ENCODE measurements at places on chromosomes 4 and X.

GRCh38 chr4:54231768-54232688 is 2.9 kb downstream of the PDGFRA start:
- DNase-seq = no peak

GRCh38 chr4:108702960-108703359 is 52.6 kb downstream of the OSTC start:
- DNase-seq = no peak

DNA sequence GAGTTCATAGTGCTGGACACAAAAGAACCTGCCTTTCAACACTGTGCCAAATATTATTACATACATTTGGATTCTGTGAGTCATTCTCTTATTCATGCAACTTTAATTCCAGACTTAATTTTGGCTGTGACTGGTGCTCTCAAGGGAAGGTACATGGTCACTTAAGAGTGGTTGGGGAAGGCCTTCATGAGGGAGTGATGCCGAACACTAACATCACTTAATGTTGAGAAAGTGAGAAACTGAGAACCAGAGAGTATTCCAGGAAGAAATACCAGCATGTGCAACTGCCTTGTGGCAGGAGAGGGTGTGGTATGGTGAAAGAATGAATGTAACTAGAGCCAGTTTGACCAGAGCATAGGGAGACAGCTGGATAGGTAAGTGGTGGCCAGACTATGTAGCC is 41.5 kb upstream of the FHDC1 start:
- DNase-seq = no peak

DNA sequence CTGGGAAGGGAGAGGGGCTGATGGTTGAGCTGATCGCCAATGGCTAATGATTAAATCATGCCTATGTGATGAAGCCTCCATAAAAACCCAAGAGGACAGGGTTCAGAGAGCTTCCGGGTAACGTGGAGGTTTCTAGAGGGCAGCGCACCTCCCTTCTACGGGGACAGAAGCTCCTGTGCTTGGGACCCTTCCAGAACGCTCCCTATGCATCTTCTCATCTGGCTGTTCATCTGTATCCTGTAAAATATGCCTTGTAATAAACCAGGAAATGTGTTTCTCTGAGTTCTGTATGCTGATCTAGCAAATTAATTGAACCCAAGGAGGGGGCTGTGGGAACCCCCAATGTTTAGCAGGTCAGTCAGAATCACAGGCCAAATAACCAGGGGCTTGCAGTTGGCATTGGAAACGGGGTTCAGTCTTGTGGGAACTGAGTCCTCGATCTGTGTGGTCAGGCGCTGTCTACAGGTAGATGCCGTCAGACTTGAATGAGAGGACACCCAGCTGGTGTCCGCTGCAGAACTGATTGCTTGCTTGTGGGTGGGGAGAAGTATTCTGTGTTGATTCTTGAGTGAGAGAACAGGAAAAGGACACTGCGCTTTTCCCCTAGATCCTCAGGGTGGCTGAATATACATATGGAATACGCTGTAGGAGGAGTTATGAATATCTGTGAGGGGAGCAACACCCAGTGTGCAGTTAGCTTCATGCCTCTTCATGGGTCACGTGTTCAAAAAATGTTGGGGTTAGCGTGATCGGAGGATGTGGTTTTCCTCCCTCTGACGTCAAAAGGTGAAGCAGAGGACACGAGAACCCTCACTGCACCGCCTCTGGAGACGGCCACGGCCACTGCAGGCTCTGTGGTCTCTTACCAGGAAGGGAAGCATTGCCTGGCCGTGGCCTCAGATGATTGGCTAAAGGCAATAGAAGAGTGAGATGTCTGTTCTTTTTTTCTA is 29.2 kb downstream of the HTT-AS start:
- DNase-seq = peak; percentile 54

- no peak for DNase-seq
Measured at GRCh38 chr4:23934915-23935314, 45.1 kb upstream of the PPARGC1A start.

GRCh38 chr4:55355555-55355954 is 9.5 kb downstream of the SRD5A3 start:
- DNase-seq = no peak

- peak; percentile 56 for DNase-seq
Measured at GRCh38 chr4:15149839-15150592, 147.7 kb downstream of the CPEB2 start.

DNA sequence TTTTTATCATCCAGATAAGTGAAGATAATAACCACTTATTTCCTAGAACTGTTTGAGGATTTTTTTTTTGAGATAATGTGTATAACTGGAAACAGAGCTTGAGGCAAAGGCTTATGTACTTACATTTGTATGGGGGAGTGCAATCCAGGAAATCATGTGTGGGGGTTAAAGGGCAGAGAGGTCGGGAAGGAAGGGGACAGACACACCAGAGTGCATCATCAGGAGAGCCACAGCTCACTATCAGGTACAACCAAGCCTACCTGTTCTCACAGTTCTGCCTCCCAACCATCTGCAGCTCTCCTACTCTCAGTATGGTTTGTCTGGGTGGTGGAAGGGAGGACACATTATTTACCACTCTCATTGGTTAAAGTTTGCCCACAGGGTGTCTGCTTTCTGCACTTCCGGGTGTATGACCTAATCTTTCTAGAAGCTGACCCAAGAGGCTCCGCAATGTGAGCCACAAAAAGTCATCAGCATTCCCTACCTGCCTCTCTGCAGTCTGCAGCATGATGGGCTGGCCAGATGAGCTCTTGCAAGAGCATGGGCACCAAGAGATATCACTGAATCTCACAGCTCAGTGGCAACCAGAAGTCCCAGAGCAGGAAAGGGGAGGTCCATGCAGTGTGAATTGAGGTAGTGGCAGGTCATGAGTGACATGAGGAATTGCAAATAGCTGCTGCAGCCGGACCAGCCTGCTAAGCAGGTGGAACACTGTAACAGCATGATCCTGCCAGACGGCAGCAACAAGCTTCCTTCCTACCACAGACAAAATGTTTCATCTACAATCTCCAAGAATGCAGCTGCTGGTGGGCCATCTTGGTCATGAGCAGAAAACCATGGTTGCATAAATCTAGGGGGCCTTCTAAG is 36.9 kb upstream of the SPRY1 start:
- no peak for DNase-seq

DNA sequence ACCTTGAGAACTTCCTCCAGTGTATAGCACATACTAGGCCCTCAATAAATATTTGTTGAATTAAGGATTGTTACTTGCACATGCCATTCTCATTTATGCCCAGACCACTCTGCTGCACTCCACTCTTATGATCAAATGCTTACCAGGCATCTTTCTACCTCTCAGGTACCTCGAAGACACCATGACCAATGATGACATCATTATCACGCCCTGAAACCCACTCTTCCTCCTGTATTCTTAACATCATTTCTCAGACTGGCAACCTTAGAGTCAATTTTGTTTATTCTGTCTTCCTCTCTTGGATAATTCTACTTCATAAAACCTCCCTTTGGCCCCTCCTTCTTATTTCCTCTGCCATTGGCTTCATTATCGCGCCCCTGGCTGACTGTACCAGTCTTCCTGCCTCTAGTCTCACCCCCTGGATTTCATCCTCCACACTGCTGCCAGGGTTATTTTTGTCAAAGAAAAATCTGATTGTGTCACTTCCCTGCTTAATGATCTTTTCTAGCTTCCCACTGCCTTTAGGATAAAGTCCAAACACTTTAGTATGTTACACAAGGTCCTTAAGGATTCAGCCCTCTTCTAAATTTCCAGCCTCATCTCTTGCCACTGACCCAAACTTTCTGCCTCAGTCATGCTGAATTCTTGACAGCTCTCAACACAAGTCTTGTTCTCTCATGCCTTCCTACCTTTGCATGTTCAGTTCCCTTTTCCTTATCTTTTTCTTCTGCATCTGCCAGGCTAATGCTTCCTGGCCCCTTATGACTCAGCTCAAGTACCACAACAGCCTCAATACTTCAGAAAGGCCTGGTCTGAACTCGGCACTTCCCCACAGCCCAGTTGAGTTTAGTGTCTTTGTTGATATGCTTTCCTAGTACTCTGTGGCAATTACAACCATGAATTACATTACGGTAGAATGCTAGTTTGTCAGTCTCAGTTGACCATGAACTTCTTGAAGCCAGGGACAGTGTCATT is 45.8 kb downstream of the HDAC8 start:
- DNase-seq = no peak

GRCh38 chrX:69457756-69458155 is 46.4 kb upstream of the NALF2 start:
- DNase-seq = no peak

GRCh38 chr4:110292994-110293744 is 94.8 kb upstream of the ELOVL6 start:
- DNase-seq = no peak

GRCh38 chrX:87528487-87528886 is 10.9 kb downstream of the KLHL4 start:
- no peak for DNase-seq

DNA sequence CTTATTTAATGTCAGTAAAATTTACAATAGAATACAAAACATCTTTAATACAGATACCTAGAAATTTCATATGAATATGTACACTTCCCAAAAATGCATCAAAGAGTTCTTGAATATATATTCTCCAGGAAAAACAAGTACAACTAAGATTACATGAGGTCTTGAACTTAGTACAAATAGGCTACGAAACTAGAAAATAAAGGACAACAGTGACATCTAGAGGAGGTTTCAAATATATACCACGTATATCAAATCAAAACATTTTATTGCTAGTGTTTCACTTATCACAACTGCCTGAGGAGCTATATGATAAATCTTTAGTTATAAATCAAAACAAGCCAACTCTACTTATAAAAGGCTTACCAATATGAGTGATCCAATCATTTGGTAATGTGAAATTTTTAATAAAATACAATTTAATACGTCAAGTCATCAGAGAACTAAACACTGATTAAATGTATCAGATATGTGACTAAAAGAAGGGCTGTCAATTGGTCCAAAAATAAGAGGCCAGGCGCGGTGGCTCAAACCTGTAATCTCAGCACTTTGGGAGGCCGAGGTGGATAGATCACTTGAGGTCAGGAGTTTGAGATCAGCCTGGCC is 36.6 kb downstream of the ANAPC10 start:
- peak; percentile 91 for DNase-seq

DNA sequence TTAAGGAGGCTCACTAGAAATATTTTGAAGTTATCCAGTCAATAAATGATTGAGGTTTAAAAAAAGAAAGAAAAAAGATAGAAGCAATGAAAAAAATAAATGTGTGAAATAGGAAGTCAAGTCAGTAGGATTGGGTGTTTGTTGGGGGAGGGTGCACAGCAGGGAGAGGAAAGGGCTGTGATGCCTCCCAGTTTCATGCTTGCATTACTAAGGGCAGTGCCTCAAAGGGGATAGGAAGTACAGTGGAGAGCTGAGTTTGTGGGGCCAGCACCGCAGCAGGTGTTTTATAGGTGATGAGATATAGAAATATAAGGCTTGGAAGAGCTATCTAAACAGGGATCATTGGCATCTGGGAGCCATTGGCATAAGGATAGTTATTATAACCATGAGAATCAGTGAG is 919.2 kb downstream of the STIM2 start:
- no peak for DNase-seq

DNA sequence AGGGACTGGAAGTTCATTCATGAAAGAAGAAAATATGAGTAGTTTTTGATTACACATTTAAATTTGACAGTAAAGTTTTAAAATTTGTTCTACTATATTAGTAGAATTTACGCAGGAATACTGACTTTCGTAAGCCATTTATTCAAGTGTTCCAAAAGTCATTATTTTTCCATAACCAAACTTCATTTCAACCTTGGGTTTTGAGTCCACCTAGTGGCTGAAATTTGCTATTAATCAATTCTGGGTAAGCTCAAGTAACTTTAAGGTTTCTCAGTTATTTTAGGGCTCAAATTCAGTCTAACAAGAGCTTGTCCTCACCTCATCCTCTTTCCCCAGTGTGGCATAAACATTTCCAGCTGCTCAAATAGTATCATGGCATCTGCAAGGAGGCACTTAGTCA is 175.4 kb downstream of the SH3BGRL start:
- DNase-seq = peak; percentile 77

GRCh38 chr4:150699599-150699998 is 117.6 kb downstream of the MAB21L2 start:
- no peak for DNase-seq

DNA sequence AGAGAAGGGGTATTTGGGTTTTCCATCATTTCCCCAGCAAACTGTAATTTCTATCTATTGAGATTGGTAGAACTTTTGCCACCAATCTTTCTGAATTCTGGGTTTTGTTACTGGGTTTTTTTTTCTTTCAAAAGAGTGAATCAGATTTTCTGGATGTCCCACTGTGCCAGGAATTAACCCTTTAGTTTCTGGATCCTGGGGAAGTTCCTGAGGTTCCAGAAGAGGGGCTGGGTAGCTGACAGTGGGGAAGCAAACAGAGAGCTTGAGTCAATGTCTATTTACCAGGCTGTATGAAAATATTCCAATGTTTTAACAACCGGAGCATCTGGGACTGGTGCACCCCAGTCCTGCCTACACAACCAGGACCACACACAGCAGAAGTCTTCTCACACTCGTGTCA is 25.8 kb upstream of the SOD3 start:
- no peak for DNase-seq

DNA sequence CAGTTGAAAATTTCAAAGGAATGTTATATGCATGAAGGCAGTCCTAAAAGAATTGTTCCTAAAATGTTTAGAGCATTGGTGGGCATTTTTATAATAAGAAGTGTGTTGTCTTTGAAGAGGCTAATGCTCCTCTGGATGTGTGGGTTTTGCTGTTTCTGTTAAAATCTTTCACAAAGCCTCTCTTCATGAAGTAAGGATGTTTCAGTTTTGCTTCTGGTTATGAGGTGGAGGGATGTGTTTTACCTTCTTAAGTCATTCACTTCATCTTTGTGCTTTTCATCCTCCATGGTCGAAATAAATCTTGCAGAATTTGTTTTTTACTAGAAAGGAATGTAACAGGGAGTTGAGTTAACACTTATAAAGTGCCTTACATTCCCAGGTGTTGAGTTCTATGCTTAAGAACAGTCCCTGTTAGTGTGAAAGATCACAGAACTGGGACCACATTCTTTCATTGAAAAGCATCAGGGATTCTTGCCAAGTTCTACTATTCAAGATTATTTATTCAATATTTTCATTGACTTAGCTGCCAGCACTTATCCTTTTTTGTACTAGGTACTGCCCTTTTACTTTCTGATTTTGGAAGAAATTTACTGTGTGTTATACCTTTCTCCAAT is 21.1 kb downstream of the FHIP1A start:
- no peak for DNase-seq

- DNase-seq = no peak
Measured at GRCh38 chr4:78095081-78095480, 38.0 kb downstream of the FRAS1 start.

DNA sequence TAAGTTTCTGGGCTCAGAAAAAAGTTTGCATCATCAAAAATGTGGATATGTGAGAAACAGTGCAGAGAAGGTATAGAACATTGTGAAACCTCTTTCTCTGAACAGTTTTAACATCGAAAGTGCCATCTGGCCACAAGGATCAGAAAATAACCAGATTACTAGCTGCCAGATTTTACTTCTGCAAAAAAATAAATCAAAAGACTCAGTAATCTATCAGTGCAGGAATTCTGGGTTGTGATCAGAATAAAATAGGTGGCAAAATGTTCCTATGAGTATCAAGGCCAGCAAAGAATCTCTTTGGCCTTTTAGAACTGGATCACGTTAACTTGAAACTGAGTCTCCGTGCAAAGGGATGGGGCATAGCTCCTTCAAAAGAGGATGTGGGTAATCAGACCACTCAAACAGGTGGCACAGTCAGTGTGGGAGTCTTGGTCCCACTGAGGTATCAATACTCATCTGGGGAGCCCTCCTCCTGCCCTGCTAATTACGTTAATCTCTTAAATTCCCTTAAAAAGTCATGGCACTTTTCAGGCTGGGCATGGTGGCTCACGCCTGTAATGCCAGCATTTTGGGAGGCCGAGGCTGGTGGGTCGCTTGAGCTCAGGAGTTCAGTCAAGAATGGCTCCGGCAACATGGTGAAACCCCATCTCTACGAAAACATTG is 26.7 kb upstream of the RBM47 start:
- no peak for DNase-seq
